ENCODE measurements at places on chromosomes 1 and 21.

DNA sequence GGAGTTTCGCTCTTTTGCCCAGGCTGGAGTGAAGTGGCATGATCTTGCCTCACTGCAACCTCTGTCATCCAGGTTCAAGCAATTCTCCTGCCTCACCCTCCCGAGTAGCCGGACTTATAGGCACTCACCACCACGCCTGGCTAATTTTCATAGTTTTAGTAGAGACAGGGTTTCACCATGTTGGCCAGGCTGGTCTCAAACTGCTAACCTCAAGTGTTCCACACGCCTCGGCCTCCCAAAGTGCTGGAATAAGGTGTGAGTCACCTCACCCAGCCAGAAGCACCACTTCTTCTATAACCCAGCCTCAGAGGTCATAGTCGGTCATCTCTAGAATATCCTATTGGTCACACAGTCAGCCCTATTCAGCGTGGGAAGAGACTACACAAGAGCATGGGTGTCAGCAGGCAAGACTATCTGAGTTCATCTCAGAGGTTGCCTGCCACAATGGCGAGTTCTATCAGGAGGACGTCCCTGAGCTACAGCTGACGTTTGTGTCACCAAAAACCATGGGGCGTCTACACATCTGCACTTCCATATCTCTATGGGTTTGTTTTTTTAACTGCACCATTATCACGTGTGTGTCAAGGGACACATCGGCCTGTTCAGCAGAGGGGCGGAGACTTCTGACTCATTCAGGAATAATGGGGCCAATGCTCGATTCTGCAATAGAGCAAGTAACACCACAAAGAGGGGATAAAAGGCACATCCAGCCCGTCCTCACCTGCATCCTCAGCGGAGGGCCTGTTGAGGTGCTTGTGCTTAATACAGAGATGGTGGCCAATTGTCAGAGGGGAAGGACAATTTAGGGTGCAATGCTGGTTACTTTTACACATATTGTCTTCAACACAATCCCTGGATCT is 256.3 kb upstream of the IRF2BP2 start:
- H3K36me3 ChIP-seq: no peaks in the 10 kb centered on the region
- H3K4me1 ChIP-seq: peaks cover 14% of the 10 kb centered on the region
- no peaks in the 10 kb centered on the region for H3K27me3 ChIP-seq
- no peak overlapping the region for H3K4me3 ChIP-seq
- DNase-seq: no peak

DNA sequence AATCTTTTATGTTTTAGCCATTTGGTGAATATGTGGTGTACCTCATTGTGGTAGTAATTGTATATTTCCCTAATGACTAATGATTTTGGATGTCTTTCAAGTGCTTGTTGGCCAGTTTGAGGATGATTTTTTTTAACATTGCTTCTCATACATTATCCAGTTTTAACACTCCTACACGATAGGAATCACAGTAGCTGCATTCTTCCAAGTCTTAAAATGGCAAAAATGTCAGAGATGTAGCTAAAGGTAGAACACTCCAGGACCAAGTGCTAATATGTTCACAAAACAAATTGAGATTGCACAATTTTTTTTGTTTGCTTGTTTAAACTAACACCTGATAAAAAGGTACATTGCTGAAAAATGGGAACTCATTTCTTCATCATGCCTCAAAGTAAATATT is 11.7 kb downstream of the USP25 start:
- H3K4me1 ChIP-seq: peaks cover 43% of the 10 kb centered on the region
- no peaks in the 10 kb centered on the region for H3K27me3 ChIP-seq
- H3K4me3 ChIP-seq: no peak overlapping the region

DNA sequence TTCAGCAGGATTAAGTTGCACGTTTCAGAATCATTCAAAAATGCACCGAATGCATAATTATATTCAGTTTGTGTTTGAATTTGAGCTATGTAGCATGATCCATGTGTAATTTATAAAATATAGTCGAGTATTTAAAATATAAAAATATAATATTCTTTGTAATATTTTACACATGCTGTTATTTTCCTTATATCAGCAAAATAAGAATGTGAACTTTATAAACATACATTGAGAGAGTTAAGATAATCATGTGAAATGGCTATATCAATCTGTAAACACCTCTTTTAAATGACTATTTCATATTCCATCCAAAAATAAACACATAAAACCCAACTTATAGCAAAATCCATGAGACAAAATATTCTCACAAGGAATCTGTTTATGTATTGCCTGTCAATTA is 303.7 kb downstream of the LRRC7 start:
- no peak overlapping the region for H3K27ac ChIP-seq
- DNase-seq: no peak
- H3K4me3 ChIP-seq: no peak overlapping the region
- no peaks in the 10 kb centered on the region for H3K4me1 ChIP-seq
- H3K36me3 ChIP-seq: no peaks in the 10 kb centered on the region

DNA sequence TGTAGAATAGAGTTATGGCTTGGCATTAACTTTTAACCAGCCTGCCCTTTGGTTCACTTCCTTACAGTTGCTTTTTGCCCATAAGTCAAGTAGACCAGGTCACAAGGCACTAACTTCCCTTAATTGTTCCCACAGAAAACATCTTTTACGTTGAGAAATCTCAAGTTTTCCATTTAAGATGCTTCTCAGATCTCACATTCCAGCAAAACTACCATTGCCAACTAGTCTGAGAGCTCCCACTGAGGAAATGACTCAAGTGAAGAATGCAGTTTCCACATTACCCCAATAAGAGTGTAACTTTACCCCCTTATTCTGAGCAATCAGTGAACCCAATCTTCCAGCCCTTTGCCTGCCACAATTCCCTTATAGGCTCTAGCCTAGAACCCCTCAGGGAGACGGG is 502.2 kb upstream of the OLFM3 start:
- no peak for DNase-seq
- no peak overlapping the region for H3K4me3 ChIP-seq
- H3K27ac ChIP-seq: no peak overlapping the region
- no peaks in the 10 kb centered on the region for H3K36me3 ChIP-seq
- no peaks in the 10 kb centered on the region for H3K27me3 ChIP-seq

GRCh38 chr1:85148524-85149250 is 52.1 kb downstream of the SYDE2 start:
- H3K4me3 ChIP-seq: no peak overlapping the region
- no peaks in the 10 kb centered on the region for H3K36me3 ChIP-seq
- H3K4me1 ChIP-seq: no peaks in the 10 kb centered on the region
- no peak overlapping the region for H3K27ac ChIP-seq
- no peak for DNase-seq

DNA sequence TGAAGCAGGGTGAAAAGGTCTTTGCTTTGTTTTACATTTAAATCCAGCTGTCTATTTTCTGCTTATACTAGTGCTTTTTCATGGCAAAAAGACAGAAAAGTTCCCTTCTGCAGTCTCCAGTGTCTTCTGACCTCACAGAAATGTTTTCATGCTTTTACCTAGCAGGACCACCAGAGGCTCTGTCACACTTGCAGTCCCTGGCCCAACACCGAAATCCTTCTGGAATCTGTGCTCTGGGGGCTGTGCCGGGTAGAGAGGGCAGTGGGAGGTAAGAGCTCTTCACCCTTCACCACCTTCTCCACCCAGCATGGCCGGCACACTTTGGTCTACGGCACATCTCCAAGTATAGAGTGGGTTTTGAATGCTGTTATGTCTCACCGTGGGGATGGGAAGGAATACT is 20.8 kb downstream of the GNAT2 start:
- DNase-seq: no peak
- no peak overlapping the region for H3K27ac ChIP-seq
- peaks cover 10% of the 10 kb centered on the region for H3K36me3 ChIP-seq
- H3K4me3 ChIP-seq: no peak overlapping the region

Data from CD4-positive, alpha-beta T cell (primary cell).